ENCODE measurements at places on chromosomes 7 and 10. TPM values are rescaled to one million over a fixed set of nuclear protein-coding genes. Genes with fewer than 3 reads are reported as not detected.

GRCh38 chr7:148332191-148333186, 258.1 kb upstream of the C7orf33 start:
- H3K4me3 ChIP-seq: no peak overlapping the region
- no peak for DNase-seq
- no peaks in the 10 kb centered on the region for H3K4me1 ChIP-seq

GRCh38 chr10:51867956-51868355, 168.6 kb upstream of the CSTF2T start:
- no peak overlapping the region for H3K27ac ChIP-seq
- DNase-seq: no peak
- no peaks in the 10 kb centered on the region for H3K4me1 ChIP-seq
- H3K36me3 ChIP-seq: no peaks in the 10 kb centered on the region
- H3K4me3 ChIP-seq: no peak overlapping the region

The FEZF1 gene
- total RNA-seq: not detected

DNA sequence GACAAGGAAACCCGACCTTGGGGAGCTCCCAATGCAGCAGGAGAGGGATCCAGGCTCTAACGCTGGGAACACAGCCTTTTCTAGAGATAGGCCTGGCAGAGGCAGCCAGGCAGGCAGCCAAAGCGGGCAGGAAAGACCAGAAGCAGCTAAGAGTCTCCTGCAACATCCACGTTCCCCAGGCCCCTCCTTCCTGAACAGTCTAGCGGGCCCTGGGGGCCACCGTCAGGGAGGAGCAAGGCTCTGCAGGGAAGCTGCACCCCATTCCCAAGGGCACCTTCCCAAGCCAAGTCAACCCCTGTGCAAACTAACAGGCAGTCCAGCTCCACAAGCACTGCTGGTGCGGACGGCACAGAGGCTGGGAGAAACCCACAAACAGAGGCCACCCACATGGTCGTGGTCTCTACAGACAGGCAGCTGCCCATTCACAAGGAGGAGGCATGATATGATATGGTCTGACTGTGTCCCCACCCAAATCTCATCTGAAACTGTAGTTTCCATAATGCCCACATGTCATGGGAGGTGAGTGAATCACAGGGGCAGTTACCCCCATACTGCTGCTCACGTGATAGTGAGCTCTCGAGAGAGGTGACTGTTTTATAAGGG, 115.7 kb downstream of the MAD1L1 start:
- H3K27me3 ChIP-seq: no peaks in the 10 kb centered on the region
- H3K4me3 ChIP-seq: no peak overlapping the region
- H3K27ac ChIP-seq: no peak overlapping the region
- peaks cover 50% of the 10 kb centered on the region for H3K4me1 ChIP-seq

GRCh38 chr7:5671046-5671445, 110.4 kb downstream of the RNF216 start:
- H3K4me1 ChIP-seq: peaks cover 19% of the 10 kb centered on the region
- no peak overlapping the region for H3K27ac ChIP-seq
- no peak for DNase-seq
- no peak overlapping the region for H3K4me3 ChIP-seq
- no peaks in the 10 kb centered on the region for H3K27me3 ChIP-seq
